ENCODE measurements at places on chromosomes 16 and 17.

- DNase-seq, result no peak
Measured at GRCh38 chr16:58415003-58415402, 22.7 kb downstream of the GINS3 start.

- no peak for DNase-seq
Measured at GRCh38 chr17:57143361-57143760, 58.3 kb downstream of the AKAP1 start.

DNA sequence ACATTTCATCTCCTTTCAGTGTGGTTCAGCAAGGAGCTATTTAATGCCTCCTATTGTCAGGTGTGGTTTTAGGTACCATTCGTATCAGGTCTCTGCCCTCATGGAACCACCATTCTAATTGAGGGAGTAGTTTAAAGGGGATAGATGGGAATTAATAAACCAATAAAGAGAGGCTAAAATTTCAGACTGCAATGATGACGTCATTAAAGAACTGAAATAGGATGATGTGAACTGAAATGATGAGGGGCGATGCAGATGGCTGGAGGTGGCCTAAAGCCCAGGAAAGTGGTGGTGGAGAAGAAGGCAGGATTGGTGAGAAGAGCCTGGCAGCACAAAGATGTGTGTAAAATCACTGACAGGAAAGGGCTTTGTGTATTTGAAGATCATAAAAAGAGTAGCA lies 148.9 kb upstream of the RBFOX1 start:
- DNase-seq, result no peak

- peak; percentile 80 for DNase-seq
Measured at GRCh38 chr17:83125515-83126274, 46.3 kb downstream of the METRNL start.

DNA sequence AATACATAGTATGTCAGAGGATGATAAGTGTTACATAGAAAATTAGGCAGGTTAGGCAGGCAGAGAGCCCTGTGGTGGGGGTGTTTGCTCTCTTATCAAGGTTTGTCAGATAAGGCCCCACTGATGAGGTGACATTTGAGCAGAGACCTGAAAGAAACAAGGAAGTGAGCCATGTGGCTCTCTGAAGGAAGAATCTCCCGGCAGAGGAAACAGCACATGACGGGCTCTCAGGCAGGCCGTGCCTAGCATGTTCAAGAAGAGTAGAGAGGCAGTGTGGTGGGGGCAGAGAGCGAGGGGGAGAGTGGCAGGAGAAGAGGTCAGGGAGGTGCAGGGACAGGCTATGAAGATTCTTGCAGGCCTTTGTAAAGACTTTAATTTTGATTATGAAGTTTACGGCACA lies 82.0 kb upstream of the ASIC2 start:
- no peak for DNase-seq

DNA sequence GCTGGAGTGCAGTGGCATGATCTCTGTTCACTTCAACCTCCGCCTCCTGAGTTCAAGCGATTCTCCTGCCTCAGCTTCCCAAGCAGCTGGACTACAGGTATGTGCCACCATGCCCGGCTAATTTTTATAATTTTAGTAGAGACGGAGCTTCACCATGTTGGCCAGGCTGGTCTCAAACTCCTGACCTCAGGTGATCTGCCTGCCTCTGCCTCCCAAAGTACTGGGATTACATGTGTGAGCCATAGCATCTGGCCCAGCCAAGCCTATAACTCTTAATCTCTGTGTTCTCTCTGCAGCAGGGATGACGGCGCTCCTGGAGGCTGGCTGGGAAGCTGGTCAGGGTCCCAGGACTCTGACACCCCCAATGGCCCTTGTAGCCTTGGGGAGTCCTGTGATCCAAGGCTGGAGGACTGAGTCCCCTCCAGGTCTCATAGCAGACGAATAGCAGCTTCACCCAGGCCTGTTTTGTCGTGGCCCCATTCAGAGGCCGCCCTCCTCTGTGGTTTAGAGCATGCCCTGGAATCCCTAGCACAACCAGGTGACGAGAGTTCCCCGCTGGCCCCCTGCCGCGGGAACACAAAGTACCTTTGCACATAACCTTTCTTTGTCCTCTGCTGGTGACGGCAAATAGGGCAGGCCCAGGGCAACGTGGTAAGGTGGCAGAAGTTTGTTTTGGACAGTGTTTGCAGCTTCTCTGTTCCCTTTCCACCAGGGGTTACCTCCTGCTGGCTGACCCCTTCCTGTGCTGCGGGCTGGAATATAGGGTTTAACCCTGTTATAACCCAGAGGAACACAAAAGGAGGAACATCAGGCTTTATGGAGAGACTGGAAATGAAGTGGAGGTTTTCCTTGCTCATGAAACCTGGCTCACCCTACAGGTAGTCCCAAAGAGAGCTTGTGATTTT lies 43.0 kb upstream of the TOB1 start:
- no peak for DNase-seq

GRCh38 chr17:66679631-66680517 lies 155.0 kb upstream of the CACNG5 start:
- no peak for DNase-seq

GRCh38 chr17:59378675-59379074 lies 47.2 kb downstream of the YPEL2 start:
- no peak for DNase-seq

DNA sequence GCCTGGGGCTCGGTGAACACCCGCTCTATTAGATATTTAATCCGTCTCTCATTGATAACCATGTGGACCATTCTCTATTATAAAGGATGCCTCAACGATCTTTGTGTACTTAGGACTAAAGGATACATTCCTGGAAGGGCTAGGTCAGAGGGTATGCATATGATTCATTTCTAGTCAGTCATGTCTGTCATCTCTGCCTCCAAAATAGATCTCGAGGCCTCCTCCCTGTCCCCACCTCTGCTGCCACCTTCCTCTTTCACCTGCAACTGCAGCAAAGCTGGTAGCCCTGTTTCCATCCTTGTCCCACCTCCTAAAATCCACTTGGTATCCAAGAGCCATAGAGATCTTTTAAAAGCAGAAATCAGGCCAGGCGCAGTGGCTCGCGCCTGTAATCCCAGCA lies 121.5 kb downstream of the KATNIP start:
- DNase-seq, result no peak

DNA sequence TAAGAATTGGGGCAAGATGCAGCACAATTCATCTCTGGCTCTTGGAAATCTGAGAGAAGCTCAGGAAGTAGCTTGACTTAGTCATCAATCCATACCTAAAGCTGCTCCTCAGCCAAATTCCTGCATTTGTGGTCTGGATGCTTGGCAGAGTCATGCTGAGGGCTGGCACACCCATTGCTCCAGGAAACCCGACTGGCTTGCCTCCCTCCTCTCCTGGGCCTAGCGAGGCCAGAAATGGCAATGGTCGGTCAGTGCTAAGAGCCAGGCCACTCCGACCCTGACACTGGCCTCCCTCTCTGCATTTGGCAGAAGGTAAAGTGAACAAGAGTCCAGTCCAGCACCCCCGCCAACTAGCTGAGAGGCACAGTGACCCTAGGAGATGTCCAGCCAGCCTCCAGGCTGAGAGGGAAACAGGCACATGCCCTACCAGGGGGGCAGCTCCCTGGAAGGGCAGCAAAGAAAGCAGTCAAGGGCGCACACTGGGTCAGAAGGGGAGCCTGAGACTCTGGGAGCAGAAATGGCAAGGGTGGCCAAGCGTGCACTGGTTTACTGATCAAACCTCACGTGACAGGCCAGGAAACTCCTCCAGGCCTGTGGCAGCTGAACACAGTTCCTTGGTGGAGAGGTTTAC lies 10.0 kb downstream of the POLDIP2 start:
- DNase-seq, result peak; percentile 91

DNA sequence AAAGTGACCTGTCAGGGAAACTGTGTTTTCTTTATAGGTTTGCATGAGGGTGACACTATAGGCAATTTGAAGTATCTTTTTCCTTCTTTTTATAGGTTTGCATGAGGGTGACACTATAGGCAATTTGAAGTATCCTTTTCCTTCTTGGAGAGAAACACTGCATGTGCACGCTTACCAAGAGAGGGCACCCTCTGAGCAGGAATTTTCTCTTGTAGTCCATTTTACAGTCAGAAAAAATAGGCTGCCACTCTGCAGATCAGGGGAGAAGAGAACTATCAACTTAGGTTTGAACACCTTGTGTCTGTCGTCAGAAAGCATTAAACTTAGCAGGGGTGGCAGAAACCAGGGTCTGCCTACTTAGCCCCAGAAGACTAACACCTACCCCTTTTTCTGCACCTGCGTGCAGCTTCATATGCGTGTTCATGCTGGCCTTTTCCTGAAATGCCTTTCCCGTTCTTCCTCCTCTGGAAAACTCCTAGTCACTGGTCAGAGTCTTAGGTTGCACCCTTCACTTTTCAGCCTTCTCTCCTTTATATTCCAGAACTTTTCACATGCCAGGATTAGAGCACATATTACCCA lies 16.4 kb upstream of the SMIM36 start:
- DNase-seq, result peak; percentile 47

DNA sequence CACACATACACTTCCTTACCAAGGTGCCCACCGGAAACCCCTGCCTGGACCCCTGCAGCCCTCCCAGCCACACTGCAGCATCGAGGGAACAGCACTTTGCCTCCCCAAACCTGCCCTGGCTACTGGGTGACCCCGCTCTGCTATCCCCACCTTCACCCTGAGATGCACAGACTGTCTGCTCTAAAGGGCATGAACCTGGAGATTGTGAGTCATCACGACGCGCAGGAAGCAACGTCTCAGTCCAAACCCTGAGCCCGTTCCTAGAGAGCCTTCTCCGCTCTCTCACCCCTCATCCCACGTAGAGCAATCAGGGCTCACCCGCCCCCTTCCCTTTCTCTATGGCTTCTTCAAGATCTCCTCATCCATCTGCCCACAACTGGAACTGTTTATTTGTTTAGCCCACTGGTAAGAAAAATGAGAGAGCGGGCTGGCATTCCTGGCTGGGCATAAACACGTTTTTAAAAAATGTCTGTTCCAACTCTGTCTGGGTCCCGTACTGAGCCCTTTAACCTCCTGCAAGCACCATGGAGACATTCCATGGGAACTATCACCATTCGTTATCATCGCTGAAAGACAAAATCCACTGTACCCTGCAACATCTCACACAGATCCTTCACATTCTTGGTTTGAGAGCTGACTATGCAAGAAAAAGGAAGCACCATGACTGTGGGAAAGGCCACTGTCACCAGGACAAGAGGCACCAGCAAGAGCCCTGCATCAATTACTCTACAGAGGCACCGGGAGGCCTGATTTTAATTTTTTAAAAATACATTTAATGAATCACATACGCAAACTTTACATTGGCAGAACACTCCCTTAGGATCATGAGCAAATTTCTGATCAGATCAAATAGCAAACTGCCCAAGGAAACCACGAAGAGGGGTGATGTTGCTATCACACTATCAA lies 28.2 kb downstream of the ZFHX3 start:
- peak; percentile 87 for DNase-seq

DNA sequence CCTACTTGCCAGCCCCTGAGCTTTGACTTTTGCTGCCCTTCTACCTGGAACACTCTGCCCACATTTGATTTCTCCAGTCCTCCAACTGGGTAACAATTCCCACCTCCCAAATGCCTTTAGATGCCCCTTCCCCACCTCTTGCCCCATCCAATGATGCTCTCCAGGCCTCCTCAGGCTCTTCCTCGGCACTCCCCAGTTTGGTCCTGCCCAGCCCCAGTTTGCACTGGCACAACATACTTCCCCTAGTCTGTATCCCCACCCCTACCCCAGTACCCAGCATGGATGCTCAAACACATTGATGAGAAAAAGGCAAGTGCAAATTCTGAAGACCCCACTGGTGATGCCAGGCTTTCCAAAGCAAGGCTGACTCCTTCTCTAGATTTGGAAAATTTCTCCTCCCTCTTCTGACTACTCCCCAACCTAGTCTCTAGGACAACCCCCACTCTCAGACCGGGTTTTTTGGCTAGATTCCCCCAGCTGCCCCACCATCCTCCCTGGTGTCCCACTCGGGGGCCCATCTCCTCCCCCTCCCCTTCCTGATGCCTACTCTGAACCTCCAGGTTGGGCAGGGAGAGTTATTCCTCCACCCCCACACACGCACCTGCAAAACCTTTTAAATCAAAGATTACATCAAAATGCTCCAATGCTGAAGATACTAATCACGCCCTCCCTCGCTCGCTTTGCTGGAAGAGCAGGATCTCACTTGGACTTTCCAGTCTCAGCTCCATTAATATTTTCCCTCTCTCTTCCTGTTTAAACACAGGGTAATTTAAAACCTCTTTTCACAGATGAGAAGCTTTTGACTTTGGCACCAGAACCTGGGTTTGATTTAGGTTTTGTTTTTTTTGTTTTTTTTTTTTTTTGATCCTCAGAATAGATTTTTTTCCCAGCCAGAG lies 94.9 kb downstream of the TMEM132E start:
- DNase-seq, result no peak

DNA sequence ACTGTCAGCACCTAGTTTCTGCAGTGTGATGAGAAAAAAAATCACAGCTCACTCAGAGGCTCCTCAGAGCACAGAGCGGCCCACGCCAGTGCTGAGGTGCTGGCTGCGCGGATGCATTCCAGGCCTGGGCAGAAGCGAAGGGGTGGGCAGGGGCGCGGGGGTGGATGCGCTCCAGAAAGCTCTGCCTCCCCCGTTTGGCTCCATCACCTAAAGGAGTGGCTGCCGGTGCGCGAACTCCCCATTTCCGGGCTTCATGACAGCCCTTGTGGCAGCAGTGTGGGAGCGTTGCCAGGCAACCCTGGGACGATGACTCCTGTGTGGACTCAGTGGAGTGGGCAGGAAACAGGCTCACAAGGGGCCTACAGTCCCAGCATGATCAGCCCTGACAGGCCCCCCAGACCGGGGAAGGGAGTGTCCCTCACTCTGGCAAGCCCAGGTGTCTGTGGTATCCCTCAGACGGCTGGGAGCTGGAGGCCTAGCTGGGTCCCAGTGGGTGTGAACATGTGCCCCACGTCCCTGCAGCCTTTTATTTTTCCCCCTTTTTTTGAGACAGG lies 32.8 kb upstream of the NUDT16L1 start:
- DNase-seq, result peak; percentile 62

- no peak for DNase-seq
Measured at GRCh38 chr17:39011907-39012468, 44.8 kb upstream of the FBXO47 start.

DNA sequence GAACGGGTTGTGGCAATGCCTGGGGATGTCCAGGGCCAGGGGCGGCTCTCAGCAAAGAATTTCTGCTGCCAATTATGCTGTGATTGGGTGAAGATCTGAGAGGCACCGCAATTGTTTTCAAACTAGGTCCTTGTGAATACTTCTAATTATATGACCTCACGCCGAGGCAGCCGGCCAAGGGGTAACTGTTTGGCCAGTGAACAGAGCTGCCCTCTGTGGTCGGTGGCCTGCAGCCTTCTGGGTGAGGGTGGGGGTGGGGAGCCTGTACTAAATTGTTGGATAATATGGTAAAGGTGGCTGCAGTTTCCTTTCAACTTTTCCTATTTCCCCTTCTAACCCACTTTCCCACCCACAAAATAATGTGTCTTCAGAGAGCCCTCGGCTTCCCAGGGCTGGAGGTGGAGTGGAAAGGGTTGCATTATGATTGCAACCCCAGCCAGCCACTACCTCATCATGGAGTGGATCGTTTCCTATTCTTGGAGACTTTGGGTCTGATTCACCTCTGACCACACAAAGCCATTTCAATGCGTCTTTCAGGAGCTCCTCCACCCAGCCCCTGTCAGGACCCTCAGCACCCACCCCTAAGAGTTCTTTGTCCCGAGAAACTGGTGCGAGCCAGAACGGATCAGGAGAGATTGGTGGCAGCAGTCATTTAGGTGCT lies 2.0 kb upstream of the DNAI2 start:
- DNase-seq, result no peak
